ENCODE measurements at places on chromosomes 12 and 14. TPM values are rescaled to one million over a fixed set of nuclear protein-coding genes. Genes with fewer than 3 reads are reported as not detected.

Gene SMCO2
- total RNA-seq: not detected

Gene DIO2
- 0.41 TPM for total RNA-seq

Gene GPHN
- 20.3 TPM for total RNA-seq

Gene CCNB1IP1
- 43.2 TPM for total RNA-seq

Gene IFT81
- total RNA-seq: 33.2 TPM

Gene TPPP2
- not detected for total RNA-seq

Gene ATP5MC2
- total RNA-seq: 409 TPM

Gene KIF26A
- total RNA-seq: 2.5 TPM

Gene RNASE3
- not detected for total RNA-seq

Gene PLEK2
- 0.16 TPM for total RNA-seq

Gene ESR2
- total RNA-seq: 1.8 TPM

GRCh38 chr12:57477710-57478681 is 1.7 kb downstream of the ARHGAP9 start:
- peak overlapping the region; percentile 41 for H3K4me3 ChIP-seq
- peak overlapping the region; percentile 59 for H3K27ac ChIP-seq
- peaks cover 44% of the 10 kb centered on the region for H3K27me3 ChIP-seq
- no peak for DNase-seq

- no peaks in the 10 kb centered on the region for H3K4me1 ChIP-seq
- DNase-seq: no peak
- no peak overlapping the region for H3K27ac ChIP-seq
- H3K4me3 ChIP-seq: no peak overlapping the region
Measured at GRCh38 chr14:66493750-66494149, 7.6 kb downstream of the CCDC196 start.

DNA sequence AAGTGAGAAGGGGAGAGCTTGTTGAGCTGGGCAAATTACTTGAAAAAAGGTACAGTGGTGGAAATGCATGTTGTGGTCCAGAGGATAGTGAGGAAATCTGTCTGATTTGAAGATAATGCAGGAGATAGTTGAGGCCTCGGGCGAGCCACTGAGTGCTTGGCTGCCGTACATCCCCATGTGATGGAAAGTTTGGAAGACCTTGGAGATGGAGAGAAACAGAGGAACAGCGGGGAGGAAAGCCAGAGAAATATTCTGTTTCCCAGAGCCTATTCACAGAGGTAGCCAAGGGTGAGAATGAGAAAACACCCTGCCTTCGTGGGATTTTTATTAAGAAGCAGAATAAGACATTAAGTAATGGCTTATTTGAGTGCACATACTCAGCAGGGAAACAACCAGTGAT is 498.2 kb downstream of the BCL11B start:
- H3K4me1 ChIP-seq: no peaks in the 10 kb centered on the region
- no peaks in the 10 kb centered on the region for H3K27me3 ChIP-seq
- no peaks in the 10 kb centered on the region for H3K36me3 ChIP-seq

GRCh38 chr12:44618946-44619345 is 257.2 kb downstream of the NELL2 start:
- no peak overlapping the region for H3K4me3 ChIP-seq
- no peak overlapping the region for H3K27ac ChIP-seq
- DNase-seq: no peak
- no peaks in the 10 kb centered on the region for H3K36me3 ChIP-seq
- H3K4me1 ChIP-seq: no peaks in the 10 kb centered on the region
- no peaks in the 10 kb centered on the region for H3K27me3 ChIP-seq

DNA sequence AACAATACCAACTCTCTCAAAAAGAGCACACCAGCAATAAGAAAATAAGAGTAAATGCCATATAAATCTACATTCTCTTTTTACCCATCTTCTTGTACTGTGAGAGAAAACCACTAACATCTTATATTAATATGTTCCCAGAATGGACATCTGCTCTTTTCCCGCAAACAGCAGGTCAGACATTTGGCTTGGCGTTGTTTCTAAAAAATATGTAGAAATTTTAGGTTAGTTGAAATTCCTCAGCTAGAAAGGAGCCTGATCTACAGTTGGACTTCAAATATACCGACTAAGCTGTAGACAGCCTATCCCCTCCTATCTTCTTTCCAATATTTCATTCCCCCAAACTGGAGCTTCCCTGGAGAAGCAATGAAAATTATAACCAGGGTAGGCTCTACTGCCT is 88.7 kb downstream of the PPP2R5E start:
- no peak overlapping the region for H3K27ac ChIP-seq
- no peaks in the 10 kb centered on the region for H3K36me3 ChIP-seq
- no peak for DNase-seq
- no peaks in the 10 kb centered on the region for H3K4me1 ChIP-seq
- H3K27me3 ChIP-seq: no peaks in the 10 kb centered on the region

DNA sequence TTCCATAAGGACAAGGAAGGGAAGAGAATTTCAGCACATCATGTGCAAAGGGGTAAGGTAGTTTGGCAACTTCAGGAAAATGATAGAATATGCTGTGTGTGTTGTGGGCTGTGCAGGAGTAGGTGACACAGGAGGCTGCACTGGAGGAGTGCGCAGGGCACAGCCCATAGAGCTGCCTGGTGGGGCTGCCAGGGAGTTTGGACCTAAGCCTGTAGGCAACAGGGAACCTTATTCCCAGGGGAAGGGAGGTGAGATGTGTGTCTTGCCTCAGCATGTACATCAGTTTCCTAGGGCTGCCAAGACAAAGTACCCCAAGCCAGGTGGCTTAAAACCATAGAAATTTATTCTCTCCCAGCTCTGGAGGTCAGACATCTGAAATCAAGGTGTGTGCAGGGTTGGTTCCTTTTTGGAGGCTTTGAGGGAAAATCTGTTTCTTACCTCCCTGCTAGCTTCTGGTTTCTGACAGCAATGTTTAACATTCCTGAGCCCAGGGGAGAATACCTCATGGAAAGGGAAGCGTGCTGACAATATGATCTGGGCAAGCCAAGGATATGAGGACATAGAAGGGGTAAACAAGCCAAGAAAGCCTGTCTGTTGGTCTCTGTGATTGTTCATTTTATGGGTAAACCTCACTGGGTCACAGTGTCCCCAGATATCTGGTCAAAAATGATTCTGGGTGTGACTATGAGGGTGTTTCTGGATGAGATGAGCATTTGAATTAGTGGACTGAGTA is 174.0 kb upstream of the NTF3 start:
- H3K36me3 ChIP-seq: no peaks in the 10 kb centered on the region
- H3K4me3 ChIP-seq: no peak overlapping the region
- DNase-seq: no peak

DNA sequence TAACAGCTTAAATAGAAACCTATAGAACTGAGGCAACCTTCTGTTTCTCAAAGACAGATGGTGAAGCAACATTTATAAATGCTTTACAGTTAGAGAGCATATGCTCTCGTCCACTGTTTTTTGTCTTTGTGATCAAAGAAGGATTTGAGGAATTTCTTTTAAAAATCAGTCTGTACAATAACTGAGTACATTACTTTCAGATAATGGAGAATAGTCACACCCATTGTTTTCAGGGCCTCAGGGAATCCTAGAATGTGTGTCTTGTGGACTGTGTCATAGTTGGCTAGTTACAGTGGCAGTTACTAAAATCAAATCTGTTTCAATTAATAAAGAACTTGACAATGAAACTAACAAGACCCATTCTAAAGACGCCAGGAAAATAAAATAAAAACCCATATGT is 107.9 kb downstream of the PRKCH start:
- no peak overlapping the region for H3K27ac ChIP-seq
- H3K27me3 ChIP-seq: no peaks in the 10 kb centered on the region
- no peak overlapping the region for H3K4me3 ChIP-seq
- no peaks in the 10 kb centered on the region for H3K36me3 ChIP-seq
- no peaks in the 10 kb centered on the region for H3K4me1 ChIP-seq

DNA sequence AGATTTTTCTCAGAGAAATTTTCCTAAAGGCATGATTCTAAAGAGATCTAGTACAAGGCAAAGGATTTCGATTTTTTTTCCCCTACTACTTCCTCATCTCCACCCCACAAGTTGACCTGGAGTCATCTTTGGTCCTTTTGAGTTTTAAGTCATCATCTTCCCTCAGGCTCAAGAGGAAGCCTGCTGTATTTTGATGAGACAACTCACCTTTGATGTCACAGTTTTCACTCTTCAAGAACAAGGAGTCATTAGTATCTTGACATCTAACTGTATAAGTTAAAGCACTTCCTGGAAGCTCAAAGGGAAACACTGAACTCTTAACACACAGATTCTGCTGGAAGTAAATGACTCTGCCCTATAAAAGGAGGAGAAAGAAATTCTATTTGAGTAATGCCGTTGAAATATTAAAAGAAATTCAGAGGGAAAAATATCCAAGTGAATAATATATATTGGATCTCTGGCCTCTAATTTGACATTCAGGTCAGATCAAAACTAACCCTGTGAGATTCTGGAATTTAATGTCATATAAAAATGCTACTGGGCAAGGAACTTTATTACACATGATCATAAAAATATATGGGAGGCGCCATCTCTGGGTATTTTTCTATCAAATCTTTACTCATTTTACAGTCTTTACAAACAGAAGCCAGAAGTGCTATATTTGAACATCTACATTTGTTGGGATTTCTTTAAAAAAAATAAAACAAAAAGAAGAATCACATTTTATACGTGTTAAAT is 435.0 kb downstream of the NRXN3 start:
- H3K27me3 ChIP-seq: no peaks in the 10 kb centered on the region
- no peaks in the 10 kb centered on the region for H3K36me3 ChIP-seq
- no peaks in the 10 kb centered on the region for H3K4me1 ChIP-seq
- H3K27ac ChIP-seq: no peak overlapping the region
- DNase-seq: no peak

DNA sequence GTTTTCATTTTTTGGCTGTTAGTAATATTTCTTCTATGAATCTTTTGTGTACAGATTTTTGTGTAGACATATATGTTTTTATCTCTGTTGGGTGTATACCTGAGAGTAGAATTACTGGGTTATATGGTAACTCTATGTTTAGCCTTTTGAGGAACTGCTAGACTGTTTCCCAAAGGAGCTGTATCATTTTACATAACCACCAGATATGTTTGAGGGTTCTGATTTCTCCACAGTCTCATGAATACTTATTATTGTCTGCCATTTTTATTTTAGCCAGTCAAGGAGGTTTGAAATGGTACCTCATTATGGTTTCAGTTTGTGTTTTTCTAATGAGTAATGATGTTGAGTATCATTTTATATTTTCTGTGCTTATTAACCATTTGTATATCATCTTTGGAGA is 1.9 kb downstream of the PCNX4 start:
- peak overlapping the region; percentile 63 for H3K4me3 ChIP-seq
- H3K27ac ChIP-seq: peak overlapping the region; percentile 96
- H3K36me3 ChIP-seq: peaks cover 3% of the 10 kb centered on the region
- no peak for DNase-seq
- no peaks in the 10 kb centered on the region for H3K27me3 ChIP-seq

DNA sequence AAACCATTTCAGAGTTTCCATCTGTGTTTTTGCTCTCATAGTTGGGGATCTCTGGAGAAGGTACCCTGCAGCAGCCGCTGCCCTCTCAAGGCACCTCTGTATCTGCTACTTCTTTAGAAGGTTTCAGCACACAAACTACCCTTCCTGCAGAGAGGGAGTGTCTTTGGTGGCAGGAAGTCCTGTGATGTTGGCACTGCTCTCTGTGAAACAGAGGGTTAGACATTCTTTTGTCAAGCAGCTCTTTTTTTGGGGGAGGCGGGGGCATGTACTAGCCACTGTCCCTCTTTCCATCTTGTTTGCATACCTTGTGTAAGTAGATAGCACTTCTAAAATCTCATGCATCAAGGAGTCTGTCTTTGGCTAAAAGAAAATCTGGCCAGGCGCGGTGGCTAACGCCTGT is 352.6 kb downstream of the BMP4 start:
- H3K4me3 ChIP-seq: no peak overlapping the region
- H3K27ac ChIP-seq: no peak overlapping the region
- H3K27me3 ChIP-seq: no peaks in the 10 kb centered on the region
- H3K4me1 ChIP-seq: no peaks in the 10 kb centered on the region

- peak; percentile 80 for DNase-seq
- peak overlapping the region; percentile 97 for H3K27ac ChIP-seq
- peak overlapping the region; percentile 76 for H3K4me3 ChIP-seq
- no peaks in the 10 kb centered on the region for H3K36me3 ChIP-seq
- peaks cover 31% of the 10 kb centered on the region for H3K4me1 ChIP-seq
Measured at GRCh38 chr14:103057028-103057371, 349 bp downstream of the CDC42BPB start.

GRCh38 chr12:64681200-64682052 is 71.1 kb downstream of the RASSF3 start:
- no peaks in the 10 kb centered on the region for H3K36me3 ChIP-seq
- no peak overlapping the region for H3K4me3 ChIP-seq
- no peaks in the 10 kb centered on the region for H3K4me1 ChIP-seq
- H3K27ac ChIP-seq: peak overlapping the region; percentile 81
- H3K27me3 ChIP-seq: no peaks in the 10 kb centered on the region

- peaks cover 12% of the 10 kb centered on the region for H3K36me3 ChIP-seq
- no peaks in the 10 kb centered on the region for H3K4me1 ChIP-seq
- no peak overlapping the region for H3K4me3 ChIP-seq
- no peaks in the 10 kb centered on the region for H3K27me3 ChIP-seq
- DNase-seq: no peak
- peak overlapping the region; percentile 23 for H3K27ac ChIP-seq
Measured at GRCh38 chr14:92704036-92704804, 44.2 kb downstream of the LGMN start.

- no peaks in the 10 kb centered on the region for H3K27me3 ChIP-seq
- no peak for DNase-seq
- peaks cover 9% of the 10 kb centered on the region for H3K4me1 ChIP-seq
- no peak overlapping the region for H3K4me3 ChIP-seq
- no peak overlapping the region for H3K27ac ChIP-seq
Measured at GRCh38 chr14:79432640-79433039, 778.7 kb downstream of the DIO2 start.

- H3K27ac ChIP-seq: no peak overlapping the region
- H3K4me3 ChIP-seq: no peak overlapping the region
- peaks cover 2% of the 10 kb centered on the region for H3K4me1 ChIP-seq
- DNase-seq: no peak
Measured at GRCh38 chr14:83894568-83894967, 1635.4 kb upstream of the FLRT2 start.

GRCh38 chr14:67746927-67747326 is 45.2 kb downstream of the RDH12 start:
- H3K4me1 ChIP-seq: no peaks in the 10 kb centered on the region
- H3K27me3 ChIP-seq: no peaks in the 10 kb centered on the region
- no peak overlapping the region for H3K4me3 ChIP-seq
- DNase-seq: no peak
- no peak overlapping the region for H3K27ac ChIP-seq

Measured in sigmoid colon (tissue), 7 donors.